Epithelial cell of esophagus (primary cell): ENCODE measurements at places on chromosomes 4 and X.
A peak's percentile ranks its signal among the peaks of the same experiment; 100 is the strongest.

DNA sequence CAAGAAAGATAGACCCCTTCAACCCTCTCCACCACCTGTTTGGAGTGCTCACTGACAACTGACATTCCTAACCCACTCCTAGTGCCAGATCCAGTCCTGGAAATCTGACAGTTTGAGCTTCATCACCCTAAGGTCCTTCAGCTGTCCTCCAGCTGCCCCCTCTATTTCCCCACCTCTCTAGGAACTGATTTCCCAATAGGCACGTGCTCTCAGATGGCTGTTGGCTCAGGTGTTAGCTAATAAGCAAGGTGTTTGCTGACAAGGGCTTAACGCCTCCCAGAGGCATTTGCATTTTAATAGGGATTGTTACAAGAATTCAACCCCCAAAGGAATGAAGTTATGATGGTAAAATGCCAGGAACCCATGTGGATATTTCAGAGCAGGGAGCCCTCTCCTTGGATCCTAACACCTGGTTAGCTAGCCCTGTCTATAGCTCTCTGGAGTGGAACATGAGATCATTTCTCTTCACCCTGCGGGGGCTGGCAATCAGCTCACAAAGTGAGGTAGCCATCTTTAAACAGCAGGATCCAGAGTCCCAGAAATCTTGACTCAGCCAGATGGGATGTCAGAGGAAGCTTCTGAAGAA, 348.5 kb upstream of the SFRP2 start:
- DNase-seq, result no peak

- DNase-seq, result peak; percentile 17
These were observed 76.0 kb upstream of the DHRSX start for GRCh38 chrX:2576793-2577192.

- DNase-seq, result no peak
These were observed 11.2 kb downstream of the ZXDA start for GRCh38 chrX:57899064-57899463.

DNA sequence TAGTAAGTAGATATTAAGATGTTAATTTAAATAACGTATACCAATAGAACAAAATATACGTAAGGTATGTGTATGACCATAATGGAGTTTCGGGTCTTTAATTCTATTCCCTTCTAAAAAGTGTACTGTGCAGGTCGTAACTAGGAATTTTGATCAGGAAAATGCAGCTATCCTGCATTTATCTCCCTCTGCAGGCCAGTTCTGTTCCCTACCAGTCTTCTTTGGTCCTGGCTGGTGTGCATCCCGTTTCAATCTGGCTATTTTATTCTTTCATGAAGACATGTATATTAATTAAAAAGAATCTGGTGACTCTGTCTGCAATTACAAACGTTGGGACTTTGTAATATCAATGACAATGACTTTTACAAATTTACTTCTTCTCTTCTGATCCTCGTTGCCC, 534.1 kb upstream of the AADAT start:
- no peak for DNase-seq

DNA sequence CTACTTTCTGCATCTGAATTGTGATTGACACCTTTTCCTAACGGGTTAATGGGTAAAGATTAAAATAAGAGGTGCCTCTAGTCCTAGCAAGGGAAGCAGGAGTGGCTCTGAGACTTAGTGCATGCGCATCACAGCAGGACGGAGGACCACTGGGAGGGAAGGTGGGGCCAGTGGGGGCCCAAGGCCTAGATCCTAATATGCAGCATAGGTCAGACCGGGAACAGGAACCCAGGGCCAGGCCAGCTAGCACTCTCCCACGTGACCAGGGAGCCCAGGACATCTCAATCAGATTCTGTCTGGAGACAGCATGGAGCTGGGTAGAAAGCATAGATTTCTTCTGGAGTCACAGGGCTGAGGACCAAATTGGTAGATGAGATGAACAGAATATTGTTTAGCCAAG, 55.7 kb downstream of the RASL11B start:
- no peak for DNase-seq

GRCh38 chr4:83151651-83152050, 37.1 kb upstream of the PLAC8 start:
- DNase-seq, result no peak

- DNase-seq, result peak; percentile 57
These were observed 273.3 kb upstream of the FAT4 start for GRCh38 chr4:125041372-125041930.

DNA sequence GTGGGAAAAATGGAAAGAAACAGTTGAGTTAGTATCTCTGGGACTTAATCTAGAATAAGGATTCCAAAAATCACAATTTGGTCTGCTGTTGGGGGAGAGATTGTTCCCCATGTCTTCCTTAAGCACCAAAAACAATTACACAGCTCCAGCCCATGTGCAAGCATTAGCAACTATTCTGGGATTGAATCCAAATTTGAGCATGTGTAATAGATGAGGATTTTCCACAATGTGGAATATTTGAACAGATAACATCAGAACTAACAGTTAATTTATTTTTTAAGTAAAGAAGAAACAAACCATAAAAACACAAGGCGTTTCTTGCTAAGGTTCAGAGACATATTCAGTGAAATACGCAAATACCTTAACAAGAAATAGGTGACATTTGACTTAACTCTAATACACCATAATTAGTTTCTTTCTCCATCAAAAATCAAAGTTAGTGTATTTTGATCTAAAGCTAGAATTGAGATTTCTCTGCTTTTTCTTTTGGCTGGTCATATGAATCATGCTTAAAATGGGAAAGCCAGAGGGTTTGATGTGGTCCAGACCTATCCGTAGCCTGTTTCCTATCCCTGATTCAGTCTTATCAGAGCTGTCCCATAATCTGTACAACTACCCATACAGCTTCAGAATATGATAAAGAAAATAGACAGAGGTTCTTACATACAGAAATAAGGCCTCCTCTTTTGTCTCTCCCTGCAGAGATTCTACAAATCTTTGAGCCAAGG, 413.4 kb downstream of the PACRGL start:
- peak; percentile 16 for DNase-seq

- peak; percentile 67 for DNase-seq
These were observed 40.2 kb upstream of the ZNF81 start for GRCh38 chrX:47796433-47796906.

- DNase-seq, result no peak
These were observed 156.7 kb downstream of the MAPK10 start for GRCh38 chr4:86203176-86203575.

- DNase-seq, result peak; percentile 40
These were observed 150.3 kb downstream of the MSL3 start for GRCh38 chrX:11908371-11908770.

DNA sequence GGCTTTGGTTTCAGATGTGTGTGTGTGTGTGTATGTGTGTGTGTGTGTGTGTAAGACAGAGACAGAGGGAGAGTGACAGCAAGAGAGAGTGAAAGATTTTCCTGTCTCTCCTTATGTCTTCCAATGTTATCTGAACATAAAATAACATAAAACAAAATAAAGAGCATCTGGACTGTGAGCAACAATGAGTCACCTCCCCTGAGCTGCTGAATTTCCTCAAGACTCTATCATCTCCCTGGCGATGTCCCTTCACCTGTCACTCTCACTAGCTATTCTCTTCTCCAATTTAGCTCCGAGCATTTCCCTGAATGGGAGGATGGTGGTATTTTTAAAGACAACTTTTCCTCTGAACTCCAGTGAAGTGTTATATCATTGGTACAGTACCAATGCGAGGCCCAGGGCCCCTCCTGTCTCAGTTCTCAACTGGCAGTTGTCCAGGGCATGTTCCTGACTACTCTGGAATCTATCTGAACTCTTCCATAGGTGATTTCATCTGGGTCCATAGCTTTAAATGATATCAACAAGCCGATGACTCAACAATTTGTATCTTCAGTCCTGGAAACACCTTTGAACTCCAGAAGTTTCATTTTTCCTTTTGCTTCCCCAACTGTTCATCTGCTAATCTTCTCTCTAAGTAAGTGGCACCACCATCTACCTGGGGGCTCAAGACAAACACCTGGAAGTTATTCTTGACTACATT, 195.0 kb upstream of the CLNK start:
- DNase-seq, result peak; percentile 63

DNA sequence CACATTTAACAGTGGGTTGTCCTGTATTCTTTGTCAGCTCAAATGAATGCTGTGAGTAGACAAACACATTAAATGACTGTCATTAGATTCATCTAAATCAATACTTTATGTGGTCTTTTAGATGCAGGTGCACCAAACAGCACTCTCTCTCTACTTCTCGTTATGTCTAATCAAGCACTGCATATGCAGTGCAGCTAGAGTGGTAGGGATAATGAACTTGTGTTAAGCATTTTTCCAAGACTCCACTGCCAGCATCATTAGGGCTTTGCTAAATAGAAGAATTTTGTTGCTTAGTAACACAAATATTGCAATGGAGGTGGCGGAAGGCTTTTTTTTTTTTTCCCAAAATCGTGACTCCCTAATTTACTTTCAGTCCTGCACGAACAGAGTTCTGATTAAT, 447.0 kb upstream of the GALNT7 start:
- DNase-seq, result no peak

DNA sequence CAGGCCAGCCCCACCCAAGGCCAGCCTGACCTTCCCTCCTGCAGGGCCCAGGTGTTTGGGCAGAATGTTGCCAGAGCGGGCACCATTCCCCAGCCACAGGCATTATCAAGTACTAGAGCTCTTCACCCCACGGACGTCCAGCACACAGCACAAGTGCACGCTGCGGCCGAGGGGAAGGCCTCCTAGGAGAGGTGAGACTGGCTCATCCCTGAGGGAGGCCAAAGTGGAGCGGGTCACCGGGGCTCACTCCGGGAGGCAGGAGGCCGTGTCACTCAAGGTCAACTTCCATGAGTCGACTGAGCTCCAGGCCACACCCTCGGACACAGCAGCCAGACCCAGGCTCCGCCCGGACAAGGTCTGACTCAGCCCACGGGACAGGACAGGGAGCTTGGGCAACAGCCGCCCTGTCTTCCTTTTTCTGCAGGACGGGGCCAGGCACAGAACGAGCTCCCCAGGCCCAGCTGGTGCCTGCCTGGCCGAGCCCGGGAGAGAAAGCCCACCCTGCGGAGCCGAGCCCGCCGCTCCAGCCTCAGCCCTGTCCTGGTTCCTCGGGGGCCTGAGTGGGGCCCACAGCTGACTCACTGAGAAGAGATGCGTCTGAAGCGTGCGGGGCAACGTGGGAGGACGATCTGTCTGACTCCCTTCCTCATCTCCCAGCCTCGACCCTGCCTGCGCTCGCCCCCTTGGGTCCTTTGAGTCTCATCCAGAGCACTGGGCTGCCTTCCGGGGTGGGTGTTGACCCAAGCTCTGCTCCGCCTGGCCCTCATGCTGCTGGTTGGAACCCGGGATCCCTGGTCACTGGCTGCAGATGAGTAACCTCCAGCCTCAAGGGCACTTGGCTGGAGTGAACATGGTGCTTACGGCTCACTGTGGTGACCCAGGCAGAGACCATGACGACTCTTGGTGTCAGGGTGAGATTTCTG, 1.6 kb downstream of the SLC49A3 start:
- DNase-seq, result peak; percentile 87

GRCh38 chr4:66577922-66578321, 907.6 kb upstream of the EPHA5 start:
- no peak for DNase-seq

GRCh38 chrX:20229155-20229554, 37.6 kb downstream of the RPS6KA3 start:
- no peak for DNase-seq

- no peak for DNase-seq
These were observed 161.0 kb upstream of the FAM241A start for GRCh38 chr4:111984169-111984819.

DNA sequence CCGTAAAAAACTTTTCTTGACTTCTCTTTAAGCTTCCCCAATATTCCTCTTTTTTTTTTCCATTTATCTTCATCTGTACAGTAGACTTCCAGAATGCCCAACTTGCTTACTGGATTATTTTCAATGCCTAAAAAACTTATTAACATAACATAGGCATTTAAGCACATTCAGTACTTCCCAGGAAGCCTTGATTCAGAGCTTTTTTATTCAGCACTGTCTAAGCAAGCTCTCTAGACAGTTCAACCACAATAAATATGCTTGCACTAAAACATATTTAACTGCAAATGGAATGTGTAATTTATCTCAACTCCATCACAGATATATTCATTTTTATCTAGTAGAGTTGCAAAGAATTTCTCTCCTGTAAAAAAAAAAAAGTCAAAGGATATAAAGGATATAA, 997.8 kb downstream of the ARAP2 start:
- no peak for DNase-seq

DNA sequence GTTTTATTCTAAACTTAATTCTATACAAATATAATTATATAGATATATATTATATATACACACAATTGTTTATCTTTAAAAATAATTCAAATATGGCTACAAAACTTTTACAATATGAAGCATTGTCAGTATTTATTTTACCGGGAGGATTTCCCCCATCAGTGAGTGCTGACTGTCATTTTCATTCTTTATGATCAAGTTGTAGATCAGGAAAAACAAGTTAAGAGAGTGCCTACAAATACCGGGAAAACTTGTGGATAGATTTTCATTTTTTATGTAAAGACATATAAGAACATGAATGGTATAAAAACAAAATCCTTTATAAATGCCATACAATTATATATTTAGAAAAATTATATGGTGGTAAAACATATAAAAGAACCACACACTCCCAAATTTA, 37.8 kb downstream of the CLCN3 start:
- peak; percentile 60 for DNase-seq

- DNase-seq, result no peak
These were observed 1171.0 kb upstream of the PCDH10 start for GRCh38 chr4:131978120-131978519.

DNA sequence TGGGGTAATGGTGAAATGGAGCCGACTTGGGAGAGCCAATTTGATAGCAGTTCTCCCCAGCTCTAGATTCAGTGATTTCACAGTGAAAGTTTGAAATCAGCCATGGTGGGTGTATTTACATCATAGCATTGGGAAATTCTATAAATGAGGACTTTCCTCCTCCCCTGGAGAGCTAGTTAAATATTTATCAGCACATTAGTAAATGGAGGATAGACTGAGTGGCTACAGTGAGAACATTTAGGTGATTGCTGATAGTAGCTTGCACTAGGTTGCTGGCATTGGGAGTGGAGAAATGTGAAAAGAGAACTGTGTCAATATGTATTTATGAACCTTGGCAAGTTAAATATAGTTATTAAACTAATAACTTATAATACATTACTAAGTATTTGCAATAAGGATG, 347.3 kb downstream of the CCSER1 start:
- no peak for DNase-seq

DNA sequence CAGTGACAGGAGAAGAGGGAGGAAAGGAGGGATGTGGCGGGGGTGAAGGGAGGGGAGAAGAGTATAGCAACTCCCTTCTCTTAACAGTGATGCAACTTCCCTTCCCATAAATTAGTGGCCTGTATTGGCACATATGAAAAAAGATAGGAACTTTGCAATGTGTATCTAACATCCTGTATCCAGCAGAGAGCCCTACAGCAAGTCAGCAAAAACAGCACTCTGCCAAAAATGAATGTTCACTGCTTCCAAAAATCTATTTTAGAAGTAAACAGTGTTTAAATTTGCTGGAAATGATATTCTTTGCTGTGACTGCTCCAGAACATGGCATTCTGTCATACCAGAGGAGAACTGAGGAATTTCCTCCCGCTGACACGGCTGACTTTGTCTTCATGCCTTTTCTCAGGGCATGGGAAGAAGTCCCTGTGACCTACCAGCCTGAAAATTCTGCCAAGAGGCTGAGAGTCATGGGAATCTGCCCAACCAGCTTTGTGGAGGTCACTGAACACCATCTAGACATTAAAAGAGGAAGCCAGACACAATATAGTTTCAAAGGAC, 343.4 kb upstream of the RASGEF1B start:
- DNase-seq, result no peak

GRCh38 chr4:72701987-72702819, 133.2 kb upstream of the ADAMTS3 start:
- DNase-seq, result peak; percentile 58
